ENCODE measurements at places on chromosomes 2 and 18.
A peak's percentile ranks its signal among the peaks of the same experiment; 100 is the strongest.

- peak; percentile 15 for DNase-seq
These were observed 79.9 kb downstream of the PARD3B start for GRCh38 chr2:204625135-204625534.

- no peak for DNase-seq
These were observed 316.8 kb upstream of the KCNH7 start for GRCh38 chr2:163155279-163155883.

GRCh38 chr2:96821113-96821675 lies 5.1 kb downstream of the CNNM3 start:
- DNase-seq, result no peak

DNA sequence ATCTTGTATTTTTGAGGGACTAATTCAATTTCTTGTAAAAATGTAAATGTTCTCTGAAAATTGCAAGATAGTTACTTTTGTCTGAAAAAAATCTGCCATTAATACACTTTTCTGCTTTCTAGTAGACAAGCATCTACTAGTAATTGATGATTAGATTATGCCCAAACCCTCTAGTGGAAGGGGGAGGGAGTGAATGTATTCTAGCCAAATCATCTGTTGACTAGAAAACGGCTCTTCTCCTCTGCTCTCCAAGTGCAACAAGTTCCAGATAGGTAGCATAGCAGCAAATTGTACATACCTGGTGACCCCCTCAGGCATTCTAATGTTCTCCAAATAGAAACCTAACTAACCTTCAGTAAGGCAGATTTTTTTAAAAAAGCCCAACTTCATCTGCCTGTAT lies 58.6 kb downstream of the RELCH start:
- no peak for DNase-seq

- no peak for DNase-seq
These were observed 22.3 kb downstream of the EFEMP1 start for GRCh38 chr2:55901322-55901721.

DNA sequence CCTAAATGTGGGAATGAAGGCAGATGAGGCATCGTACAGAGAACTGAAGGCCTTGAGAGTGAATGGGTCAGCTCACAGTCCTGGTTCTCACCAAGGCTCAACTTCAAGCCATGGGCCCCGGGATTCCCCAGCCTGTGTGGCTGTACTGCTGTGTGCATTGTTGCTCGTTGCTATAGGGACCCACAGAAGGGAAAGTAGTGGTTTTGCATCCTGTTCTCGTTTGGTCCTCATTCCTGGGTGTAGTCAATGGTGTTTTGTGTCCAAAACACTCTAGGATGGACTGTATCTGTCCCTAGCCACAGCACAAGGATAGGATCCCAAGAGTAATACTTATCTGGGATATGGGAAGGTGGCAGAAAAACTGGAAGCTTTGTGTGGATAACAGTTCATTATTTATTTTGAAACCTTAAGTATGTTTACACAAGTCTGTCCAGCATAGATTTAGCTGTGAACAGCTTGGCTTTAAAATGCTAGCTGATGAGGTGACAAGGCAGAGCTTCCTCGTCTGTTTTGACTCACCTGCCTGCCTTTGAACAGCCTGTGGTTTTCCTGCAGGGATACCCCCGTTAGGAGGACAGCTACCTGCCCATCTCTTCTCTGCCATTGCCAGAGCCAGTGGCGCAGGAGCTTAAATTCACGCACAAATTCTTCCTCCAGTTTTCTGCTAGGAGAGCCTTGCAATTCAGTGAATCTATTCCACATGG lies 85.0 kb downstream of the WDSUB1 start:
- no peak for DNase-seq

Data from hypothalamus (tissue), 51 donors.